ENCODE measurements at places on chromosomes 7 and 10. TPM values are rescaled to one million over a fixed set of nuclear protein-coding genes. Genes with fewer than 3 reads are reported as not detected.

- DNase-seq: no peak
Measured at GRCh38 chr10:5466451-5467206, 32.7 kb downstream of the CALML5 start.

TUBB8 gene
- total RNA-seq: not detected

DNA sequence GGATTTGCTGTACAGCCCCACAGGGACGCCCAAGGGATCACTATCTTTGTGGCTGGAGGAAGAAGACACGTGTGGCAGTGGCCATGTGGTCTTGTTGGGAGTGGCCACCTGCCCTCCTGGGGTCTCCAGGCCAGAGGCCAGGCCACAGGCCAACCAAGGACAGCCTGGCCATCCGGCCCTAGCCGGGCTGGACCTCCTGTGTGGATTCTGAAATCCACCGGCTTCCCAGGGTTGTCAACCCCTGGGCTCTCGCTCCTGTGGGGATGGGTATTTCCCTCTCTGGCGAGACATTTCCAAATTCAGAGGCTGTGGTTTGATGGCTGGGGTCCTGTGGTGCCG lies 31.5 kb upstream of the CFAP46 start:
- no peak for DNase-seq

- no peak for DNase-seq
Measured at GRCh38 chr10:124012991-124013390, 80.4 kb downstream of the CHST15 start.

GRCh38 chr7:73557397-73558257 lies at the start of gene BCL7B:
TSS of gene BCL7B (minus strand) at chr7:73557690. CDS start at chr7:73557578, 112 bp downstream.
- peak; percentile 75 for DNase-seq

- DNase-seq: no peak
Measured at GRCh38 chr7:143016996-143017395, 9.9 kb downstream of the OR9A2 start.

BICC1 gene
- 0.10 TPM for total RNA-seq

CDC14C gene
- total RNA-seq: not detected

- no peak for DNase-seq
Measured at GRCh38 chr10:78774614-78774998, 294.2 kb upstream of the ZMIZ1 start.

ADARB2 gene
- 12.3 TPM for total RNA-seq

RSPH10B gene
- not detected for total RNA-seq

- no peak for DNase-seq
Measured at GRCh38 chr7:111910656-111911055, 295.5 kb downstream of the DOCK4 start.

Measured in naive thymus-derived CD4-positive, alpha-beta T cell (primary cell).